ENCODE measurements at places on chromosomes 2 and 18.

DNA sequence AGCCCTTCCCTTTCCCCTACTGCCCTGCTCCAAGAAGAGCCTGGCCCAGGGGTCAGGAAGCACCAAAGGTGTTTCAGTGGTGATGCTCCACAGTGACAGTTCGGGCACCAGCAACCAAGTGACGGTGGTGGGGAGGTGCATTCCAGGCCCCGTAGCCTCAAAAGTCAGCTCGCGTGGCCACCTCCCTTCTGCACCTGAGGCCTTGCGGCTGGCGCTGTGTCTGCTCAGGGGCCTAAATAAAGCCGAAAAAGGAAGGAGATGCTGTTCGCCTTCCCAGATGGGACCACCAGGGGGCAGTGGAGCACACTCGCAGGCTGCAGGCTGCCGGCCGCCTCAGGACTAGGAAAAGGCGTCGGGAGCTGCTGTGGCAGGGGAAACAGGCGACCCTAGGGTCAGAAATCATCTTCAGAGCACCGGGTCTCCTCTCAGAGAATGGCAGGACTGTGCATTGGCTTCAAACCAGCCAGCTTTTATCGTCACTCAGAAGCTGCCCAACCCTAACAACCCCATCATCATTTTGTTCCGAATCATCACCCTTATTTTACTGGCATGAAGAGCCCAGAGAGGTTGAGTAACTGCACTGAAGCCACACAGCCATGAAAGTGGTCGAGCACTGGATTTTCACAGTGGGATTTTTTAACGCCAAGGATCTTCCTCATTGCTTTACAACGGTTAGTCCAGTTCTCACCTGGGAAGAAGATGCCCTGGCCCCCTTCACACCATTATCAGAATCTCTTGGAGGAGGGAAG is 213.0 kb upstream of the CELF4 start:
- peak; percentile 92 for DNase-seq

- peak; percentile 65 for DNase-seq
Observed at GRCh38 chr2:40244675-40245074, 207.2 kb downstream of the SLC8A1 start.

DNA sequence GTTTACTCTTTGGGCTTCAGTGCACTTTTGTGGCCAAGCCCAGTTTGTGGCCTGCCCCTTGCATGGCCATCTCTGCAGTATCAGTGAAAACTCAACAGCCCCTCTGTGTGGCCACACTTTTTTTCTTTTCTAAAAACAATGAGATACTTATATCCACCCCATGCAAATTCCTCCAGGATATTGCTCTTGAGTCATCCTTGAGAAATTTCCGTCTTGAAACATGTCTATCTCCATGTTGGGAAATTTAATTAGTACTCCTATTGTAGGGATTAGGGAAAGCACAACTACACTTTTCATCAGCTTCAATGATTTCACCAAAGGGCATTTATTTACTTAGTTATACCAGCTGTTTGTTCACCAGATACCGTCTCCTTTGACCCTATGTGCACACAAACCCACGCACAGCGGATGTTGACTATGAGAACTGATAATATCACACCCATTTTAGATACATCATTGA is 993.1 kb downstream of the TSN start:
- no peak for DNase-seq

DNA sequence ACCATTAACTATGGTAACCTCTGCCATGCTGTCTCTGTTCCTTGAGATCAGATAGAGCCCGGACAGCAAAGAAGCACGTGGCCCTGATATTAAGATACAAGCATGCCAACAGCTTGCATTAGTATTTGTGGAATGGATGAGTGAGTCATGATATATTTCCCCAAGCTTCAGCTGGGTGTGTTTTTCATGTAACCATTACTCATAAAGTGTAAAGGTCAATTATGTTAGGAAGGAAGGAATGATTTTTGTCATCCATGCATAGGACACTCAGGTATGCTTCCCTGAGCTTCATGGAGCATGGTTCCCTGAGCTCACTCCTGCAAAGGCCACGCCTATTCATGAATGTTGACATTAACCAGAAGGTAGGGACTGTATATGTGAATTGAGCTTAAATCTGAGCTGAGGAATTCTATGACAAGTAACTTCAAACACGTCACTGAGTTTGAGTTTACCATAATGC is 74.6 kb downstream of the ARL4C start:
- no peak for DNase-seq

DNA sequence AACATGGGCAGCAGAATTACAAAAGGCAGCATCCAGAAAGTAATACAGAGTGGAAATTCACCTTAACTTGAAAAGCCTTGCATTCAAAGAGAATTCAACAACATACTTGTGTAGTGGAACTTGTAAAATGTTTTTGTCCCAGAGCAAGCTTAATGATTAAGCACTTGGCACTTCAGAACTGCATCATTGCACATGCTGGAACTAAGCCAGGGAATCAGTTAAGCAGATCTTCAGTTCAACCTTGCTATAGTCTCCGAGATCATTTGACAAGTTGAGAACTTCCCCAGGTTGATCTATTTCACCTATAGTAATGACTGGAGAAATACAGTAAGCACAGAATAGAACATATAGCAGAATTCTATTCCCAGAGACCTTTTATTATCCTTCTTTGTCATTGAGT is 1337.2 kb upstream of the NXPH2 start:
- no peak for DNase-seq

GRCh38 chr2:234446404-234447076 is 50.3 kb downstream of the ARL4C start:
- no peak for DNase-seq

GRCh38 chr2:128660836-128661235 is 342.2 kb upstream of the HS6ST1 start:
- DNase-seq, result no peak

GRCh38 chr2:20349513-20349921 is 1.1 kb downstream of the PUM2 start:
- no peak for DNase-seq

GRCh38 chr2:39093218-39093898 is 27.5 kb downstream of the SOS1 start:
- no peak for DNase-seq

DNA sequence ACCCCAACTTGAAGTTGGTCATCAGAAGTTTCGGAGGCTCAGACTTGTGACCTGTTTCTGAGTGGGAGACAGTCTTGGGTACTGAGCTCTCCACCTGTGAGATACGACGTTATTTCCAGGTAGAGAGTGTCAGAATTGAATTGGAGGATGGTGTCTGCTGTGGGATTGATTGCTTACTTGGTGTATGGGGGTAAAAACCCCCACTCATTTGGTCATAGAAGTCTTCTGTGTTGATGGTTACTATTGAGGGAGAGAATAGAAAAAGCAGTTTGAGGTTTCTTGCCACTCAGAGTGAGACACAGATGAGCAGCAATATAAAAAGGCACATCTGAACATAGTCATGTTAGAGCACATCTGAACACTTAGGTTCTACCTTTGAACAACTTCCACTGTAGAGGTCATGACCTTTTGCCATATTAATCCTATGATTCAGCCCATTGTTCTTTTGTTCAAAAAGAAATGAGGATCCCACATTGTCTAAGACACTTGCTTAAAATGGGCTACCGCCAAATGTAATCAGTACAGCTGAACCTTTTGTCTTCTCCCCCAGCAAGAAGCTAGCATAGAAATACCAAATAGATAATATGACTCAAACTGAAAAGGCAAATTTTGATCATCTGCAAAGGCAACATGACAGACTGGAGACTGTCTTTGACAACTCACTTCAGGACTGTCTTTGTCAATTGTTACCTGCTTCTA is 73.3 kb downstream of the NAB1 start:
- DNase-seq, result no peak

All from ecto neural progenitor cell (in vitro differentiated cells).